Fibroblast of skin of back (primary cell): ENCODE measurements at places on chromosomes 5 and 9.

- DNase-seq = no peak
Observed at GRCh38 chr5:93196986-93197385, 384.0 kb downstream of the NR2F1-AS1 start.

DNA sequence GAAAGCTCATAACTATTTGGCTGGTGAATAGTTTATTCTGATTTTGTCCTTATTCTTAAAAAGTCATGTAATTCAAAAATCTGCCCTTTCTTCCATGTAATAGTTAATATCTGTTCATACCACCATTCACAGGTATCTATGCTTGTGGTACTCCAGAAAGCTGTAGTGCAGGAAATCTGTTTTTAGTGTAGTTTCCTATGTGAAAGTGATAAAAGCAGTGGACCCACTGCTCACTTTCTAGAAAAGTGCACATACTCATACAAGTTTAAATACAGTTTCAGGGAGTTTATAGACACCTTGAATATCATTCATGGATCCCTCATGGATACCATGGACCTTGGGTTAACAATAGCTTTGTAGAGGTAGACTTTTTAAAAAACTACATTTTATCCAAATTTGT, 20.2 kb downstream of the PBX3 start:
- DNase-seq = no peak

- no peak for DNase-seq
Observed at GRCh38 chr9:7287065-7287464, 512.5 kb downstream of the DMAC1 start.

- DNase-seq = peak; percentile 56
Observed at GRCh38 chr5:6686915-6687409, 26.3 kb upstream of the TENT4A start.

GRCh38 chr5:171542525-171543140, 123.2 kb downstream of the FGF18 start:
- DNase-seq = no peak
